Epithelial cell of proximal tubule (primary cell): ENCODE measurements at places on chromosomes 7 and 10. TPM values are rescaled to one million over a fixed set of nuclear protein-coding genes. Genes with fewer than 3 reads are reported as not detected.

NPFFR1 gene
- total RNA-seq, result 0.14 TPM in 1 of 2 replicates, not detected in the other

DNAJC12 gene
- total RNA-seq, result 0.17 and 2.2 TPM in 2 replicates

DNA sequence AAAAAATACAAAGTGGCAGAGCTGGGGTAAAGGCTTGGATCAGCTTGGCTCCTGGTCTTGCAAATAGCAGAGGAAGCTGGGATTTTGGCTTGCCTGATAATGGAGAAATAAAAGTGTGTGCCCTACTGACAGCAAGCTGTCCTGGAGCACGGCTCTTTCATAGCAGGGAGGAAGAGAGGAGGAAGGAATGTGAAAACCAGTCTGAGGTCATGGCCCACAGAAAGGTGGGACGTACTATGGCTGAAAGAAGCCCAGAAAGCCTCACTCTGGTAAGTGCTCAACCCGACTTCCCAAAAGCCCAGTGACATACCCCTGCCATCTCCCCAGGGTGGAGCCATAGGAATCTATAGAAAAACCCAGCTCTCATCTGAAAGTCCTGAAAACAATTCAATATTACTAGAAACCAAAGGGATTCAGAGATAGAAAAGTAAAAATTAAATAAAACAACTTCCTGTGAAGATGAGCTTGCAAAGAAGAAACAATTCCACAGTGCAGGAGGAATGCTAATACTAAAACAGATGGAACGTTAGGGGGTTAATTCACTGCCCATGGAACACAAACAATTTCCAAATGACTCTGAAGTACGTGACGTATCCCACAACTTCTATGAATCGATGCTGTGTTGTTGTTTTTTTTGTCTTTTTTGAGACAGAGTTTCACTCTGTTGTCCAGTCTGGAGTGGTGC, 246.7 kb upstream of the PTN start:
- DNase-seq, result no peak

DNA sequence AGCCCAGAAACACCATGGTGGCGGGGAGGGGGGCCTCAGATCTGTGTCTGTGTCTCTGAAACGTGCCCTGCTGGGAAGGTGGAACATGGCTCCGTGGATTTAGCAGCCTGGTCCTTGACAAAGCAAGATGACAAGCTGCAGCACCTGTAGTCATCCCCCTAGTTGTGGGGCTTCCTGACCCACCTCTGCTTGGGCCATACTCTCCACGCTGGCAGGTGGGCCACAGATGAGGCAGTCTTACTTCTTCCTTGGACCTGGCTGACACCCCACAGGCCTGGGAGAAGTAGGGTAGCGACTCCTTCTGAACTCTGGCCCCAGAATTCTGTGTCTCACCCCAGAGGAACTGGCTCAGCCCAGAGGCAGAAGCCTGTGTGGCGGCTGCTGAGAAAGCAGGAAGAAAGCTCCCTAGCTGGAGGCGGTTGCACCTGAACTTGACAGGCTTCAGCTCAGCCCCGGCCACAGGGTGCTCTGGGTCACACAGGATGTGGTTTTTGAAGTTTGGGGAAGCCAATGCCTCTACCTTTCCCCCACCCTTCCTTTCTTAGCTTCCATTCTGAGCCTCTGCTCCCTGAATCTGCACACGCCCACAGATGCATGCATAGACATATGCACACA, 113.9 kb downstream of the ABLIM1 start:
- no peak for DNase-seq

DNA sequence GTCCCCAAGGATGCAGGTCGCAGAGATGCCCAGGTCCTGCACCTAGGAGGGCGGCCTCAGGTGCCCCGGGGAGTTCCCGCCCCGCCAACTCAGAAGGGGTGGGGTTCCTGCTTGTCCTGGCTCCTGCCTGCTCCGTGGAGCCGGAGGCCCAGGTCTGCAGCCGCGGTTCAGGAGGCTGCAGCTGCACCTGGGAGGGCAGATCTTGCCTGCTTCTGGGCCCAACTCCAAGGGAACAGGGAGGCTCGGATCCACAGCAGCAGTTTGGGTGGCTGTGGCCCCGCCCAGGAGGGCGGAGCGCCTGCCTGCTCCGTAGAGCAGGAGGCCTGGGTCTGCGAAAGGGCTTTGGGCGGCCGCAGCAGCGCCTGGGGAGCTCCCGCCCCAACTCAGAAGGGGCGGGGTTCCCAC, 108.2 kb upstream of the EGR2 start:
- no peak for DNase-seq

DNA sequence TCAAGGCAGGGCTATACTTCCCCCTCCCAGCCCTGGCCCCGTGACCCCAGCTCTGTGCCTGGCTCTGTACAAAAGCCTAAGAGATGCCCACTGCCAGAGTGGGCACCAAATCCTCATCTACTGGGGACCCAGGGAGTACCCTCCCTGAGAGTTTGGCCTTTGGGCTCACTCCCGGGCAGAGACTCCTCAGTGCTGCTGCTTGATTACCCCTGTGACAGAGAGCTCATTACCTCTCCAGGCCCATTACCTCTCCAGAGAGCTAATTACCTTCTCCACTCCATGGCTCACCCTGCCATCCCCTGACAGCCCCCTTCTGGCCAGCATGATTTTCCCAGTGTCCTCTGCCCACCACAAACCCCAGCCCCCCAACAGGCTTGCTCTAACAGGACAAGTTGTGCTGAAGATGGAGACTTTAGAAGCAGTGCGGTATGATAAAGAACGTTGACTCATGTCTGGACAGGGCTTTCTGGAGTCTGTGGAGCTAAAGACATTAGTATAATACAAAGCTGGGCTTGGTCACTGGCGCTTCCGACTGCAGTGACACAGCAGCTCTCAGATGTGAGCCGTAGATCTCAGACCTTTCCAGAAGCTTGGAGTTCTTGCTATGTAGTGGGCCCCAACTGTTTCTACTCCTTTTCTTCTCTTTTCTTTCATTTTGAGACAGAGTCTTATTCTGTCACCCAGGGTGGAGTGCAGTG, 111.3 kb upstream of the KCTD7 start:
- DNase-seq, result no peak

- no peak for DNase-seq
These were observed 240.1 kb downstream of the TRIL start for GRCh38 chr7:28718055-28718481.

DNA sequence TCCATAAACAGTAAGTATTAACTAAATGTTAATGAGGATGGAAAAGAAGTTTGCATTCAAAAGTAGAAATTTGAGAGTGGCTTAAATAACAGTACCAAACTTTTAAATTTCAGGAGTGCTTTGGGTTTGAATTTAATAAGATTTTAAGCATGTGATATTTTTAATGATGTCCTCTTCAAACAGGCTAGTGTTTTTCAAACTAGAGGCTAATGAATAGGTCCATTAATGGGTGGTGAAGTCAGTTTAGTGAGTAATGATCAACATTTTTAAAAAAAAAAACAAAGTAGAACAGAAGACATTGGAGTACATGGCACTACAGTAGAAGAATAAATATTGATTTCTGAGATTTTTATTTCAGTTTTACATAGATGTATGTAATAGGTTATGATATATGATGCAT, 72.9 kb downstream of the AKAP9 start:
- DNase-seq, result no peak

DNA sequence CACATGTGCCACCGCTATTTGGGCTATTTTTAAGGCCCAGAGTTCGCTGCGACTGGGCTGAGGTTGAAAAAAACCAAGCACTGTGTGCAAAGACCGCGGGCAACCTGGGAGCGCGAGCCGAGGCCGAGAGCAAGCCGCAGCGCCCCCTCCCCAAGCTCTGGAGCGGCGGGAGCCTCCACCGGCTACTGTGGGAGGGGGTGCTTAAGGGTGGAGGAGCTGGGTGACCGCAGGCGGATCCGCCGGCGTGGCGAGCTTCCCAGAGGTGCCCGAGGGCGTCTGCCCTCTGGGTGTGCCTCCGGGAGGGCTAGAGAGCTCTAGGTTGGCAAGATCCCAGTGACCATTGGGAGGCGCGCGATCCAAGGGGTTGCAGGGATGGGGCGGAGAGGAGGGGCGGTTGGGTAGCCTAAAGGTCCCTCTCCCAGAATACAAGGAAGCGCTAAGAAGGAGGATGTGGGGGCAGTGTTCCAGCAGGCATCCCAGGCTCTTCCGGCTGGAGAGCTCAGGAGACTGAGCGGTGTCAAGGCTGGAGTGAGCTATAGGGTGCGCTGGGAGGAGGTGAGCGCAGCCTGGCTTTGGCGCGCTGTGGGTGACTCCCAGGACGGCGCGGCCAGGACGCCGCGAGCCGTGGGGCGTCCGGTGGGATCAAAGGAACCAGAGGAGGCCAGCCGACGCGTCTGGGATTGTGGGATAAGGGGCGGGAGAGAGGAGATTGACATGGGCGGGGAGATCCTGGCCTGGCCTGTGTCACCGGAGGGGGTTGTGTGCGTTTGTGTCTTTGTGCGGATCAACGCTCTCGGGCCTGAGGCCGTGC, 8.0 kb downstream of the DLX5 start:
- DNase-seq, result no peak

DNA sequence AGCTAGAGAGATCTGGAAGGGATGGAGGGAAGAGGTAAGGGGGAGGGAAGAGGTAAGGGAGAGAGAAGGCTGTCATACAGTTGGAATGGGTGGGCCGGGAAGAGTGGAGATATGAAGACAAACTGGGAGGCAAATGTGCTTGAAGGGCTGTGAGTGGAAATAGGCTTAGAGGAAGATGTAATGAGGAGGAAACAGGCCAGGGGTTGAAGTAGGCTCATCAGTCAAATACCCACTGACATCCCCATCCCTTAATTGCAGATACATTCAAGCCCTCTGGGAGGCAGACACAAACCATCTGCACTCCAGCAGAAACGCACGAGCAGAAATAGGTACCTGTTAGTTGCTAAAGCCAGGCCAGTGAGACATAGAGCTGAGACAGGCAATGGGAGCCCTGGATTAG, 2.1 kb downstream of the SYNPO2L start:
- DNase-seq, result no peak

- no peak for DNase-seq
These were observed 31.1 kb downstream of the PROSER2 start for GRCh38 chr10:11854301-11854700.

DNA sequence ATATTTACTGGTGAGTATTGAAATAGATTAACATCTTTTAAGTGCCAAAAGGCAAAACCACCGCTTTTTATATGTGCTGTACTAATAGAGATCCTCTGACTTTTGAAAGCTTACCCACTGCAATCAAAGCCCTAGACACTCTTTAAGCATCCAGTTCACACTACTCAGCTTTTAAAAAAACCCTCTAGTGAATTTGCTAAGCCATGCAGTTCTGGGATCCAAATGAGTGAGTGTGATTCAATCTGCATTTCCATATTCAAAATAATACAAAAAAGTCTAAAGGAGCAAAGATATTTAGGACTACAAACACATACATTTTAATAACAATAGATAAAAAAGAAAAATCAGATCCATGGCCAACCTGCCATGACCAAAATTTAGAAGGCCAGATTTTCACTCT, 288.2 kb downstream of the MAGI2 start:
- DNase-seq, result no peak

DNA sequence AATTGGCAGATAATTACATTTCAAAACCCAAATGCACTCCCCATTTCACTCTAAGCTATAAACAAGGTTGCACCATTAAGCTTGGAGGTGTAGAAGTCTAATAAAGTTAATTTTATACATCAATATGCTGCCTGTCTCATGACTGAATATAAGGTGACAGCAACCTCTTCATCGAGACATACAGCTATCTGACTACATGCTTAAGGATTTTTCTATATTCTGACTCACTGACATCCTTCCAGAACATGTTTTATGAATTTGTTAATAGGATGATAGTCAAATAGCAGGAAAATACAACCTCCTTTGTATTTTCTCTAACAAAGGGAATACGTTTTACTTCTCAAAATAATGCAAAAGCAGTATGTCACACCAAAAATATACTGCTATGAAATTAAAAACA, 76.6 kb downstream of the NRBF2 start:
- no peak for DNase-seq
